ENCODE measurements at places on chromosomes 7 and 10. TPM values are rescaled to one million over a fixed set of nuclear protein-coding genes. Genes with fewer than 3 reads are reported as not detected.

AASS gene
- 2.1 TPM for total RNA-seq

GDF2 gene
- total RNA-seq, result not detected

FKBP9 gene
- 1.0 TPM for total RNA-seq

NPSR1 gene
- total RNA-seq, result not detected

GOLGA7B gene
- 0.57 TPM for total RNA-seq

- DNase-seq, result no peak
Observed at GRCh38 chr7:101114492-101114891, 12.4 kb upstream of the SERPINE1 start.

GRCh38 chr10:85849315-85849714, 517.3 kb downstream of the GRID1 start:
- DNase-seq, result no peak
